Regular cardiac myocyte (primary cell): ENCODE measurements at places on chromosomes 1 and 21. TPM values are rescaled to one million over a fixed set of nuclear protein-coding genes. Genes with fewer than 3 reads are reported as not detected.

The NTMT2 gene
- total RNA-seq = not detected in 2 replicates

The SMCP gene
- total RNA-seq = not detected in 2 replicates

The CGN gene
- total RNA-seq = under 0.01 and 0.19 TPM in 2 replicates

The OR2L8 gene
- total RNA-seq = not detected in 2 replicates

The TFF3 gene
- 0.58 TPM in 1 of 2 replicates, not detected in the other for total RNA-seq

The C1orf141 gene
- total RNA-seq = not detected in 2 replicates

The SUMO3 gene
- total RNA-seq = 60.6 and 98.2 TPM in 2 replicates

The LIPI gene
- total RNA-seq = not detected in 2 replicates

The PEA15 gene
- total RNA-seq = 84.5 and 100 TPM in 2 replicates

The RBM15 gene
- total RNA-seq = 29.0 and 41.0 TPM in 2 replicates

The ITLN2 gene
- 1.4 TPM in 1 of 2 replicates, not detected in the other for total RNA-seq

The AIRE gene
- total RNA-seq = 0.28 TPM in 1 of 2 replicates, not detected in the other

The ADGRL2 gene
- total RNA-seq = 226 and 358 TPM in 2 replicates

The FMO4 gene
- total RNA-seq = 0.96 and 3.9 TPM in 2 replicates

The TMEM59 gene
- 200 and 645 TPM in 2 replicates for total RNA-seq

The VWA5B1 gene
- total RNA-seq = not detected in 2 replicates

The REG4 gene
- total RNA-seq = not detected in 2 replicates

The MEX3A gene
- 1.1 and 1.2 TPM in 2 replicates for total RNA-seq

The SPRR2E gene
- not detected in 2 replicates for total RNA-seq

The PROX1 gene
- 0.28 and 0.38 TPM in 2 replicates for total RNA-seq

The KRTAP15-1 gene
- not detected in 2 replicates for total RNA-seq

The MFSD2A gene
- 5.4 and 6.1 TPM in 2 replicates for total RNA-seq

The RNU1-2 gene
- under 0.01 TPM in 2 replicates for total RNA-seq

The LPGAT1 gene
- total RNA-seq = 57.5 and 57.7 TPM in 2 replicates

The HPDL gene
- 0.56 and 3.1 TPM in 2 replicates for total RNA-seq

The CD1C gene
- under 0.01 TPM in 1 of 2 replicates, not detected in the other for total RNA-seq

The VPS72 gene
- 37.2 and 53.1 TPM in 2 replicates for total RNA-seq
